SJSA1 (cell line): ENCODE measurements at places on chromosomes 4 and X. TPM values are rescaled to one million over a fixed set of nuclear protein-coding genes. Genes with fewer than 3 reads are reported as not detected.

GRCh38 chr4:146647615-146648460 is 9.1 kb downstream of the POU4F2 start:
- H3K36me3 ChIP-seq, result no peaks in the 10 kb centered on the region
- no peak for DNase-seq
- peaks cover 30% of the 10 kb centered on the region for H3K27me3 ChIP-seq

DNA sequence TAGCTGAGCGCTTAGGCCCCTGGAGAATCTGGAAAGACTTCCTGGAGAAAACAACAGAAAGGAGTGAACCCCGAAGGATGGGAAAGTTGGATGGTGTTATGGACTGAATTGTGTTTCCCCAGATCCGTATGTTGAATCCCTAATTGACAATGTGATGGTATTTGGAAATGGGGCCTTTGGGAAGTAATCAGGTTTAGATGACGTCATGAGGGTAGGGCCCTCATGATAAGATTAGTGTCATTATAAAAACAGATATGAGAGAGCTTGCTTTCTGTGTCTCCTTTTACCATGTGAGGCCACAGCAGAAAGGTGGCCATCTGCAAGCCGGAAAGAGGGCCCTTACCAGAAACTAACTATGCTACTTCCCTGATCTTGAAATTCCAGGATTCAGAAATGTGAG is 159.5 kb downstream of the QDPR start:
- no peak for DNase-seq
- H3K27me3 ChIP-seq, result no peaks in the 10 kb centered on the region
- H3K4me3 ChIP-seq, result no peak overlapping the region
- H3K36me3 ChIP-seq, result no peaks in the 10 kb centered on the region
- no peak overlapping the region for H3K27ac ChIP-seq

DNA sequence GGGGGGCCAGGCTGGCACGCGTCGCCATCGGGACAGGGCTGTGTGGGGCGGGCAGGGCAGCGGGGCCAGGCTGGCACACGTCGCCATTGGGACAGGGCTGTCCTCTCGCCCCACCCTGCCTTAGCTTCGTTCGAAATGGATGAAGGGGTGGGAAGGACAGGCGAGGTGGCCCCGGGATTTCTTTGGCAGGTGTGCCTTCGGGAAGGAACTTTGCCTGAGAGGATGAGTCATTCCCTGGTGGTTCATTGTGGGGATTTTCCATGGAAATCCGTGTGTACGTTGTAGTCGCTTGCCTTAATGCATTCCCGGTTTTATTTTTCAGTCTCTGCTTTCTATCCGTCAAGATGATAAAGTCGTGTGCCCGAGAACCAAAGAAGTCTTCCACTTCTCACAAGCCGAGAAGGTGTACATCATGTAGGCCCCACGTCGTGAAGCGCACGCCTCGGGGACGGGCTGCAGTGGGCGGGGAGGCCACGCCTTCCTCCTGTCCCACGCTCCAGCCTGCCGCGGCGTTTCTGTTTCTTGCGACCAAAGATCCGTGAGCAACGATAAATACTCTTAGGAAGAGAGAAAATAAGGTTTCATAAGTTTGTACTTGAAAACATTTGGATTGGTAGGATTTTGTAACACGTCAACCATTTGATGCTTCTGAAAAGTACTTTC is 8.1 kb upstream of the UVSSA start:
- H3K27me3 ChIP-seq, result no peaks in the 10 kb centered on the region
- H3K36me3 ChIP-seq, result peaks cover 29% of the 10 kb centered on the region
- H3K4me1 ChIP-seq, result peaks cover 10% of the 10 kb centered on the region
- H3K4me3 ChIP-seq, result no peak overlapping the region
- H3K27ac ChIP-seq, result no peak overlapping the region

DNA sequence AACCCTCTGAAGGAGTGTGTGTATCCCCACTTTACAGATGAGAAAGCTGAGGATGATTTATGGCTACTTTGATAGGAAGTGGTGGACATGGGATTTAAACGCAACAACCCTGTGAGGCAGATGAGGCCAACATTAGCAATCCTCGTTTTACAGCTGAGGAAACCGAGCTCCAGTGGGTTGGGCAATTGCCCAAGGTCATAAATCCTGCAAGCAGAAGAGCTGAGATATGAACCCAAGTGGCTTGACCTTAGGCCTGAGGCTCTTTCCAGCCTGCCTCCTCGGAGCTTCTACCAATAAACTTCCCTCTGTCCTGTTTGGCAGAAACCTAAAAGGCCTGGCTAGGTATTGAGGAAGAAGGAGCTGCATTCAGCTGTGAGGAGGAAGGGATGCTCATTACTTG is 185.5 kb upstream of the RBPJ start:
- H3K27ac ChIP-seq, result no peak overlapping the region
- no peak for DNase-seq
- H3K27me3 ChIP-seq, result no peaks in the 10 kb centered on the region
- no peaks in the 10 kb centered on the region for H3K4me1 ChIP-seq
- H3K36me3 ChIP-seq, result no peaks in the 10 kb centered on the region
- no peak overlapping the region for H3K4me3 ChIP-seq

GRCh38 chrX:3509934-3510333 is 163.5 kb upstream of the MXRA5 start:
- H3K27ac ChIP-seq, result no peak overlapping the region
- no peaks in the 10 kb centered on the region for H3K27me3 ChIP-seq
- no peaks in the 10 kb centered on the region for H3K36me3 ChIP-seq

Gene ADH1C
- total RNA-seq, result not detected in 2 replicates

DNA sequence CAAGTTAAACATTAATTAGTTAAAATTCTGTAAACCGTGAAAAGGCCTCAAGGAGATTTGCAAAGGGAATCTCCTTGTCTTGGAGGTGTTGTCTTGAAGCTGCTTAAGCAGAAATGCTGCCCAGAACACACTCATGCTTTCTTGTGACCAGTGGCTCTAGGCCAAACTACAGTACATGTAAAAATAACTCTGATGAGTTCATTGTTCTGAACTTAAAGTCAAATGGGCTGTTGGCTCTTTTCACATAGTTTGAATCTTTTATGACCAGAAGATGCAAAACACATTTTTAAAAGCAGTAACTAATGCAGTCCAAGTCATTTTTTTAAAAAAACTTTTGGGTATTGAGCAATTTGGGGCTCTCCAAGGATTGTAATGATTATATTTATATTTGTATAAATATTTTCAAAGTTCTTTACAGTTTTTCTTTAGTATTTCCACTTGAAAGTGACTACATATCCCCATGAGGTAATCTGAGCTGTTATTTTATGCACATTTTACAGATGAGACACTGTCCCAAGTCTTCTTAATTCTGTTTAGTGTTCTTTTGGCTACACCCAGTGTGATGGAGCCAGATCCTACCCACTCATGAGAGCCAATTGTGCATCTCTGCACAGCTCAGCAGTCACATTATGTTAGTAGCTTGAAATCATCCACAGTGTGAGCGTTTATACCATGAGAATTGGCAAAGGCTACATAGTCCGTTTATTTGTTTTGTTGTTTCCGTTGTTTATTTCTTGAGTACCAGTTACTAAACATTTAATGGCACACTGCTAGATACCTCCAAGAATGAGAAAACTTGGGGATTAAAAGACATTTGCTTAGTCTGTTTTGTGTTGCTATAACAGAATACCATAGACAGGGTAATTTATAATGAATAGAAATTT is 112.8 kb upstream of the ATXN3L start:
- DNase-seq, result peak; percentile 58
- peaks cover 42% of the 10 kb centered on the region for H3K4me1 ChIP-seq
- H3K27me3 ChIP-seq, result no peaks in the 10 kb centered on the region
- no peaks in the 10 kb centered on the region for H3K36me3 ChIP-seq

GRCh38 chr4:20196476-20196875 is 55.2 kb upstream of the SLIT2 start:
- H3K27me3 ChIP-seq, result no peaks in the 10 kb centered on the region
- H3K27ac ChIP-seq, result peak overlapping the region; percentile 95
- H3K36me3 ChIP-seq, result no peaks in the 10 kb centered on the region
